T-helper 2 cell (primary cell): ENCODE measurements at places on chromosomes 3 and 15.

DNA sequence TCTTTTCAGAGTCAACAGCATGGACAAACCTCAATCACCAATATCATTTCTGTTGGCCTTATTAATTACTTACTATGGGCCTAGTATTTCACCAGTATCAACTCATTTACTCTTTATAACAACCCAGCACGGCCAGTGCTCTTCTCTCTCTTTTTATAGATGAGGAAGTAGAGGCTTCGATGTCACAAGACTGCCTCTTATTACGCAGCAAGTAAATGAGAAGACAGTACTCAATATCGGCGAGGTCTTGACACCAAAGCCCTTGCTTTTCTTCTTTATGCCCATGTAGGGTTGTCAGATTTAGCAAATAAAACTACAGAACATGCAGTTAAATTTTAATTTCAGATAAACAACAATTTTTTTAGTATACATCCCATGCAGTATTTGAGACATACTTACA, 99.0 kb upstream of the KCNMB2 start:
- DNase-seq: no peak

DNA sequence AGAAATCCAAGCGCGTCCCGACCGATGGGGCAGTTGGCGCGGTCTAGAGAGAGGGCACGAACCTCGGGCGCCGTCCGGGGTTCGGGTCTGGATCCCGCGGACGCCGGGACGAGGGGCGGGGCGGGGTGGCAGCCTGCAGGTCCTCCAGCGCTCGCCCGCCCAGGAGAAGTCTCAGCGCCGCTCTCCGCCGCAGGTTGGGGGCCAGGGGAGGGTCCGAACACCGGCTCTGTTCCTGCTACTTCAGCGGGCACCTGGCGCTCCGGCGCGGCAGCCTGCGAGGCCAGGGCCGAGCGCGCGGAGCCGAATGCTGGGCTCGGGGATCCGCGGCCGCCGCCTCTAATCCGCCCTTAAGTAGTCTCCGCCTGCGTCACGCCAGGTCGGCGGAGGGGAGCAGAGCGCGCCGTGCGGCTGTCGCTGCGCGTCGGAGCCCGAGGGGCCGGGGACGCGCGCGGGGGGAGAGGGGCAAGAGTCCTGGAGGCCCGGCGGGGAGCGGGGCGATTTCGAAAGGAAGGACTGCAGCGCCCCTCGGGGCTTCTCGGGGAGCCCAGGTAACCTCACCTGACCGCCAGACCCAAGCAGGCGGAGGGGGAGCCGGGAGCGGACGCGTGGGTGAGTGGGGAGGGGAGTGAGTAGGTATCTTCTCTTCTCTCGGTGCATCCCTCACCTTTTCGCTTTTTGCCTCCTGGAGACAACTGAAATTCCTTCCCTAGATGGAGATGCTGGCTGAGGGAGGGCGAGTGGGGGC, at the start of gene GJD2:
TSS of gene GJD2 (minus strand) at position 325 of the 745 bp plus-strand sequence. CDS start 510 bp downstream, outside the sequence.
- DNase-seq: no peak

DNA sequence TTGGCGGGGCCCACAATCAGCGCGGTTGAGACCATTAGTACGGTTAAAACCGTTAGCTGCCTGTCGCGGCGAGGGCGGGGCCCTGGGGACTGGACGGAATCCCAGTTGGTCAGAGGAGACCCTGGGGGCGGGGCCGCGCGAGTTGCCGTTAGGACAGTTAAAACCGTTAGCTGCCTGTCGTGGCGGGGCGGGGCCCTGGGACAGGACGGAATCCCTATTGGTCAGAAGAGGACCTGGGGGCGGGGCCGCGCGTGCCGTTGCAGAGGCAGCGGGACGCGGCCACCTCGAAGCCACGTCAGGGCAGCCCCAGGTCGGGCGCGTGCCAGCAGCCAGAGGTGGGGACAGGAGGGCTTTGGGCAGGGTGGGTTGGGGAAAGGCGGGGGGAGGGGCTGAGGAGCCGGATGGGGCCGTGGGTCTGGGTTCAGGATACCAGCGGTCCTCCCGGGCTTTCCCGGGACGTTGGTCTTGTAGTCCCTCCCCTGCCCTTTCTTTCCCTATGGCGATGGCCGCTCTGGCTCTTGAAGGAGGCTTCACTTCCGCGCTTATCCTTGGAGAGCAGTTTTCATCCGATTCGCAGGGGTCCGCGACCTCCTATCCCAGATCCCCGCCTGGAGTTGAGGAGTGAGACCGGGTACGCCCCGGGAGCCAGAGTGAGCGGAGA, 28.0 kb downstream of the KLHDC8B start:
- no peak for DNase-seq

DNA sequence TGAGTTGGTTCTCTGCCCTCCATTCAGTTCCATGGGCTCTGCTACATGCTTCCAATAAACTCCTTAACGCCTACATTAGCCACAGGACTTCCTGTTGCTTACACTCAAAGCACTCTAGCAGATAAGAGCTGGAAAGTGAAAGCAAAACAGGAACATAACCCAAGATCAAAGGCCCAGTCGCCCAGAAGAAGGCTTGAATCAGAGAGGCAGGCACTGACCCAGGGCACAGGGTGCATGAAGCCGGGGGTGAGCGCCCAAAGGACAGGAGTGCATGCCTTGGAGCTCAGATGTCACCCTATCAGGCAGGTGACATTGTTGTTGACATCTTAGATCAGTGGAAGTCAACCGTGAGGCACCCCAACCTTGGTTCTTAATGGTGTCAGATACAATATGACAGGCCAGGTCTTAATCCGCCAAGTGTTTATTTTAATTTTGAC, 235.1 kb downstream of the UACA start:
- DNase-seq: no peak

DNA sequence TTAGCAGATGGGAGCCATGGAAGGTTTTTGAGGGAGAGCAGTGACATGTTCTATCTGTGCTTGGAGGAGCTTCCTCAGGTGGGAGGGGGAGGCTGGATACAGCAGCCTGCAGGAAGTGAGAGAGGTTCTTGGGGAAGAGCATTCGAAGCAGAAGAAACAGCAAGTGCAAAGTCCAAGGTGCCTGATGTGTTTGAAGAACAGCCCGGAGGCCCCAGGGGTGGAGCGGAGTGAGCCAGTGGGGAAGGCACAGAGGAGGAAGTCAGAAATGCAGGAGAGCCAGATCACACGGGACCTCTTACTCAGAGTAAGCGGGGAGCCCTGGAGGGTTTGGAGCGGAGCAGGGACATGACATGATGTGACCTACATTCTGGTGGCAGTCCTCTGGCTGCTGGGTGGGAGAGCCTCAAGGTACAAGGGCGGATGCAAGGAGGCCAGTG, 10.8 kb downstream of the ITGA11 start:
- DNase-seq: no peak
